ENCODE measurements at places on chromosomes 4 and X. TPM values are rescaled to one million over a fixed set of nuclear protein-coding genes. Genes with fewer than 3 reads are reported as not detected.

The CTAG1B gene
- not detected for total RNA-seq

DNA sequence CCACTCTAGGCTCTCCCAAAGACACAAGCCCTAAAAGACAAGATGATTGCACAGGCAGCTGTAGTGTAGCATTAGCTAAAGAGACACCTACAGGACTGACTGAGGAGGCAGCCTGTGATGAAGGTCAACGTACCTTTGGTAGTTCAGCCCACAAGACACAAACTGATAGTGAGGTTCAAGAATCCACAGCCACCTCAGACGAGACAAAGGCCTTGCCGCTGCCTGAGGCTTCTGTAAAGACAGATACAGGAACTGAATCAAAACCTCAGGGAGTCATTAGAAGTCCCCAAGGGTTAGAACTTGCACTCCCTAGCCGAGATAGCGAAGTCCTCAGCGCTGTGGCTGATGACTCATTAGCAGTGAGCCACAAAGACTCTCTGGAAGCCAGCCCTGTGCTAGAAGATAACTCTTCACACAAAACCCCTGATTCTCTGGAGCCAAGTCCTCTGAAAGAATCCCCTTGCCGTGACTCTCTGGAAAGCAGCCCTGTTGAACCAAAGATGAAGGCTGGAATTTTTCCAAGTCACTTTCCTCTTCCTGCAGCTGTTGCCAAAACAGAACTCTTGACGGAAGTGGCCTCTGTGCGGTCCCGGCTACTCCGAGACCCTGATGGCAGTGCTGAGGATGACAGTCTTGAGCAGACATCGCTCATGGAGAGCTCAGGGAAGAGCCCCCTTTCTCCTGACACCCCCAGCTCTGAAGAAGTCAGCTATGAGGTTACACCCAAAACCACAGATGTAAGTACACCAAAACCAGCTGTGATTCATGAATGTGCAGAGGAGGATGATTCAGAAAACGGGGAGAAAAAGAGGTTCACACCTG, 306.3 kb downstream of the ANK2 start:
- peak; percentile 88 for DNase-seq

DNA sequence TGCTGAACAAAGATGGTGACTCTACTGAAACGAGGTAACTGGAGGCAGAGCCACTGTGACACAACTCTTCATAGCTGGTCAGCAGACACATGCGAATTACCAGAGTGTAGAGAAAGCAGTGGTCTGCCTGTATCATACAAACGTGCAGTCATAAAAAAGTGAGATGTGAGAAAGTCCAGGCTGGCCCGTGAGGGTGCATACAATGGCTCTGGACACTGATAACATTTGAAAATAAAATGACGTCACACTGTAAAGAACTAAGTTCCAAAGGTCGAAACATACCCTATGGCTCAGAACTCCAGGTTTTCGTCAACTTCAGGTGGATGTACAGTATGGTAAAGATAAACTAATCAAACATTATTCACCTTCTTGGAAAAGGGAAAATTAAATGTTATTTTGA, 95.7 kb downstream of the SHISA3 start:
- no peak for DNase-seq

DNA sequence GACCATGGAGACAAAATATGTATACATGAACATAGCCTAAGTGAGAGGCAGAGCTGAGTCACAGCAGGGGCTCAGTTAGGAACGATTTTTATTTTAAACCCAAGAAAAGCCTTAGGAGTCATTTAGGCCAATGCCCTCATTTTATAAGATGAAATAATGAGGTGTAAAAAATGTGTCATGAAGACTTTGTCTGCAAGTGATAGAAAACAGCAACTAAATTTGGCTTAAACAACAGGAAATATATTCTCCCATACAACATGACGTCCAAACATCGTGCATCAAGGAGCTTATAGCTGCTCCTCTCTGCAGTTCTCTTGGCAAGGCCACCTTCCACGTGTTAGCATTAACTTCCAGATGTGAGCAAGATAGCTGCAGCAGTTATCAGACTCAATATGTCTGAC, 16.8 kb downstream of the SCFD2 start:
- DNase-seq, result no peak

- DNase-seq, result no peak
Observed at GRCh38 chr4:75370576-75370975, 143.6 kb downstream of the RCHY1 start.

Measured in Daoy (cell line).